ENCODE measurements at places on chromosomes 16 and 17.

- no peak for DNase-seq
These were observed 96.7 kb upstream of the XYLT1 start for GRCh38 chr16:17567455-17567854.

- DNase-seq = peak; percentile 91
These were observed 78.1 kb upstream of the ZFHX3 start for GRCh38 chr16:73125850-73126524.

- no peak for DNase-seq
These were observed 22.7 kb downstream of the RNF43 start for GRCh38 chr17:58394534-58395223.

GRCh38 chr17:50687200-50688066 lies 20.3 kb downstream of the ANKRD40 start:
- DNase-seq = peak; percentile 48

DNA sequence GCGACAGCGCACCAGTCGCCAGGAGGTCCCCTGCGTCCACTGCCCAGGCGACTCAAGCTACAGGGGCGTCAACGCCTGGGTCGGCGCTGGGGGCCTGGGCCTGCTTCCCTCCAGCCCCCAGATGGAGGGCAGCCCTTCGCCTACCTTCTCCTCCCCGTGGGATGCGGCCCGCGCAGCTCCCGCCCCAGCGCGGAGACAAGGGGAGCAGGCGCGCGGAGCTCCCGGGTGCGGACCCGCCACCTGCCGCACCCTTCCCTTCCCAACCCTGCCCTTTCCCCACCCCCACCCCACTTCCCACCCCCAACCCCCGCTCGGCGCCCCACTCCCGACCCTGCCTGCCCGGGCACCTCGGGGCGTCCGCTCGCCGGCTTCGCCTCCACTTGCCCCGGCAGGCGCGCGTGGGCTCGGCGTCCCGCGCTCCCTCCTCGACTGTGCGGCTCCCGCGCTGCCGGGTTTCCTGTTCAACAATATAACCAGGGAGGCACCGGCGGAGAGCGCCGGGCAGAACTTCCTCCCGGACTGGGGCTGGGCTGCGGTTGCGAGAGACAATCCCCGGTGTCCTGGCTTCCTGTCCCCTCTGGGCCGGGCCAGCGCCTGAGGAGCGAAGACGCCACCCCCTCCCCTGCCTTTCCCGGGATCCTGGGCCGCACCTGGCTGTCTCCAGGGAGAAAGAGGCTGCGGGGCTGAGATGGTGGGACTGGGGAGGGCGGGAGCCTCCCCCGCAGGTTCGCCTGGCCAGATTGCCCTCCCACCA lies at the start of gene ARHGAP27:
Gene ARHGAP27 (minus strand): TSS at position 466 of the 754 bp plus-strand sequence. CDS start 2,591 bp downstream, outside the sequence.
- no peak for DNase-seq

GRCh38 chr17:68423251-68423650 lies 34.0 kb downstream of the WIPI1 start:
- DNase-seq = no peak

GRCh38 chr16:69934751-69935150 lies 16.4 kb upstream of the CLEC18A start:
- no peak for DNase-seq

DNA sequence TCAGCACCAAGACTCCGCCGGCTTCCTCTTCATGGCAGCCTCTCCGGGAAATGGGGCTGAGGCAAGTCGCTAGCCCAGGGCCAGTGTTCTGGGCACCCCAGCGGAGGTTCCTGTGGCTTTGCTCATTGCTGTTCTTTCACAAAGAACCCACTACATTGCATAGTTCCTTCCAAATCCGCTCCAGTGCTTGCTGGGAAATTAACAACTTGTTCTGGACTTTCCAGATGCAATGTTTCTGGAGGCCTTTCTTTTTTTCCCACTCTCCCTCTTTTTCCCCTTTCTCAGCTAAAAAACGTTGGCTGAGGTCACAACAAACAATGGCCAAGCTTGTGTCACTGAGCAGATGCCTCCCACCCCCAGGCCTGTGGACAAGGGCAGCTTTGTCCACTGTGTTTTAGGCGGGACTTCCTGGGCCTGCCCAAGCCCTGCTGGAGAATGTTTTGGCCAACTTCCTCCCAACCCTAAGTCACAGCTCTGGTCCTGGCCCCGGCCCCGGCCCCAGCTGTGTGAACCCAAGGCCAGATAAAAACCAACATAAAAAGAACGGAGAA lies 131.5 kb upstream of the RCVRN start:
- DNase-seq = peak; percentile 41

DNA sequence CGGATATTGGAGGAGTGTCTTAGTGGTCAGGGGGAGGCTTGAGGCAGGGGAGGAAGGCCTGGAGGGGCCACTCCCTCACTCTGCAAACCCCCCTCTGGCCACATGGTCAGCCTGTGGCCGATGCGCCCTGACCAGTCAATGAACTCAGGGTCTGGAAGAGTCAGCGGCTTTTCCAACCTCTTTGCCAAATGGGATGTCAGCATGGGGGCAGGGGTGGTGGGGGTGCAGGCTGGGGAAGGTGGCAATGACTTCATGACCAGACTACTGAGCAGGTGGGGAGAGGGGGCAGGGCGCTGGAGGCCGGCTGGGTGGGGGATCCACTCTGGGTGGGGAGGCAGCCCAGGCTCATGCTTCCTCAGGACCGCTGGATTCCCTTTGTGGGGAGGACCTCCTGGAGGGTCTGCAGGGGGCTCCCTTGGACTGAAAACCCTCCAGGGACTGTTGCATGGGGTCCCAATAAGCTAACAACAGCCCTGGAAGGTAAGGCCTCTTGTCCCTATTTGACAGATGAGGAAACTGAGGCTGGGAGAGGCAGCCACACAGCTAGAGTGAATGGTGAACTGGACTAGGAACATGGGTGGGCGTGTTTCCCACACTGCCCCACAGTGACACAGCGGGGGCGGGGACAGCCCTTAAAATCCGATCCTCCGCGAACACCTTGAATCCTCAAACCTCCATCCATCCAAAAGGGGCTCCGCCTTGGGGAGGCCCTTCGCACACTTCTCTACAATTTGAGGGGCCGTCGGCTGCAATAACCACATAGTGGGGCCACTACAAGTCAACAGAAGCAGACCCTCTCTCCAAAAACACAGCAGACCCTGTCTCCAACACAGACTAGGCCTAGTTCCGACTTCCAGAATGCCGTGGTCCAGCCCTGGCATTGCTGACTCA lies 81.0 kb upstream of the TOB1 start:
- no peak for DNase-seq

- DNase-seq = peak; percentile 97
These were observed 6.0 kb upstream of the LPCAT2 start for GRCh38 chr16:55502801-55503366.

GRCh38 chr16:84136331-84137125 lies 8.4 kb downstream of the HSDL1 start:
- no peak for DNase-seq

GRCh38 chr16:74973304-74973703 lies 11.6 kb downstream of the WDR59 start:
- no peak for DNase-seq

- DNase-seq = no peak
These were observed 12.1 kb upstream of the TBX21 start for GRCh38 chr17:47720754-47721533.

GRCh38 chr17:31582151-31582907 lies 190.9 kb downstream of the RAB11FIP4 start:
- peak; percentile 54 for DNase-seq

GRCh38 chr16:5738586-5738985 lies 641.0 kb upstream of the EEF2KMT start:
- DNase-seq = no peak

- no peak for DNase-seq
These were observed 2.8 kb downstream of the NOS2 start for GRCh38 chr17:27797390-27798091.

GRCh38 chr17:60557805-60558204 lies 31.8 kb upstream of the APPBP2 start:
- no peak for DNase-seq

DNA sequence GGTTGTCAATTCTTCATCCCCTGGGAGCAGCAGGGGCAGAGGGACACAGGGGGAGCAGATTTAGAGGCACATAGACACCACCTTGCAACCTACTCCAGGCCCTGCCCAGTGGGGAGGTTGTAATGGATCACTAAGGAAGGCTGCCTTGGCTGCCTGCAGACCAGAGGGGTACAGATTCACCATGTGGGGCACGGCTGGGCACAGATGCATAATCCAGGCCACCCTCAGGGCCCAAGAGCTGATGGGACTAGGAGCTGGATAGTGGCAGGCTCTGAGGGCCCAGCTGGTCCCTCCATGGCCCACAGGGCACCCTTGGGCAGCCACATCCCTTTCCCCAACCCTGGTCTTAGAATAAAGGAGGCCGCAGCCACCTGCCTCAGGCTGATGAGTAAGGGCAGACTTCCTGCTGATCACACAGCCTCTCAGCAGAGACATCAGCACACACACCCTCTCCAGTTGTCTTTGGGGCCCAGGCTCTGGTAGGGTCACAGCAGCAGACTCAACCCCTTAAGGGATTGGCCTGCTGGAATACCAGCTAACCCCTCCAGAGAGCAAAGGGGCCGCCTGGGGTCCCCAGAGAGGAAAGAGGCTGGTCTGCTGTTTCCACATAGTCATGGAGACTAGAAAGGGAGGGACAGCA lies 224.9 kb downstream of the GSG1L start:
- DNase-seq = no peak

GRCh38 chr16:14238756-14239155 lies 167.6 kb downstream of the MRTFB start:
- no peak for DNase-seq

DNA sequence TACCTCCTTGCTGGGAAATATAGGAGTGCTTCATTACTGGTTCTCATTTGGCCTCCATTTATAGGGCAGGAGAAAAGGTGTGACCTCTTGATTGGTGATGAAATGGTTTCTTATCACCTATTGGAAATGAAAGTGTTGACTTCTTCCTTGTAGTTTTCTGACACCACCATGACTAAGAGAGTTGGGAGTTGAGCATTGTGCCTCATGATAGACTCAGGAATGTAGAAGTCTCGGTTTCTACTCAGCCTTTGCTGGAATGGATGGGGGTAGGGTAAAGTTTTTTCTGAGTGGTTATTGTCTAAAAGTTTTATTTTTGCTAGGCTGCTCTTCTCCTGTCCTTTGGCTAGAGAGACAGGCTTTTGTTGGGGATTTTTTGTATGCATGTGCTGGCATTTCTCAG lies 117.4 kb downstream of the PHKB start:
- peak; percentile 15 for DNase-seq

GRCh38 chr17:54945671-54946070 lies 22.8 kb downstream of the COX11 start:
- peak; percentile 49 for DNase-seq

GRCh38 chr17:72600934-72601333 lies 480.1 kb downstream of the SOX9 start:
- peak; percentile 50 for DNase-seq

DNA sequence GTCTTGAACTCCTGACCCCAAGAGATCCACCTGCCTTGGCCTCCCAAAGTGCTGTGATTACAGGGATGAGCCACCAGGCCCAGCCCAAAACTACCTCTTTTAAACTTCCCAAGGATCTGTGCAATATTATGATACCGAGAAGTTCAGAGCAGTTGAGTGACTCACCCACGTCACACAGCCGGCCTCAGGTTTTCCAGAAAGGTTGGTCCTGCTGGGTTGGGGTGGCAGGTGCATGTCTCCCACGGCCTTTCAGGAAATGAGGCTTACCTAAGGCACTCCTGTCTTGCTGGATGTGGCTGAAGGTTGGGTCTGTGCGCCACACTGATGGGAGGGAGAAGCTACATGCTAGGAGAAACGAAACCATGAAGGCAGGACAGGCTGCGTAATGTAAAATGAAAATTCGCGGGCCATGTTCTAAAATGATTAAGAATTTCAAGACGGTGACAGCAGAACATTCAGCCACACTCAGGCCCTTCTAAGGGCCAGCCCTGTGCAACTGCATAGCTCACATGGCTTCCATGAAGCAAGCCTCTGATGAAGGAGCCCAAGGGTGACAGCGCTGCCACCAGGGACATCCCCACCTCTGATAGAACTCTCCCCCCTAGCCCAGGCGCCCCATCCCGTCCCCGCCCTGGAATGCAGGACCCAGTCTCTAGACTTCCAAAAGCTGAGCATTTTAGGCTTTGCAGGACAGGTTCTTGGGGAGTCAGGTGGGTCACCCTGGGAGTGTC lies 6.6 kb upstream of the GLIS2 start:
- no peak for DNase-seq

DNA sequence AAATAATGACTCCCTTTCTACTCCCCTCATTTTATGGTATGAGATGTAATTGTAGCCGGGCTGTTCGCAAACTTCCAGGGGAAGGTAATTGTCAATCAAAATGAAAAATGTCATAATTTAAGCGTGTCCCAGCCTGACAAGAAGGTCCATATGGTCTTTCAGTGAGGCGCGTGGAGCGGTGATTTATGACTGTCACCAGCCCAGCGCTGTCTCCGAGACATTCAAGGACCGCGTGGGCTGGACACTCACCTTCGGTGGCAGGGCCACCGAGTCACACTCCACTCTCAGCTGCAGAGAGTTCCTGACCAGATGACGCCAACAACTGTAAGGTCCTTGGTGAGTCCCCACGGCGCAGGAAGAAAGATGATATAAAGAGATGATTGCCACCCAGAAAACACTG lies 157.7 kb upstream of the TNRC6C start:
- no peak for DNase-seq

GRCh38 chr16:15403392-15403995 lies 7.9 kb downstream of the MPV17L start:
- peak; percentile 3 for DNase-seq

- no peak for DNase-seq
These were observed 5.2 kb downstream of the FKBP10 start for GRCh38 chr17:41818024-41818423.

DNA sequence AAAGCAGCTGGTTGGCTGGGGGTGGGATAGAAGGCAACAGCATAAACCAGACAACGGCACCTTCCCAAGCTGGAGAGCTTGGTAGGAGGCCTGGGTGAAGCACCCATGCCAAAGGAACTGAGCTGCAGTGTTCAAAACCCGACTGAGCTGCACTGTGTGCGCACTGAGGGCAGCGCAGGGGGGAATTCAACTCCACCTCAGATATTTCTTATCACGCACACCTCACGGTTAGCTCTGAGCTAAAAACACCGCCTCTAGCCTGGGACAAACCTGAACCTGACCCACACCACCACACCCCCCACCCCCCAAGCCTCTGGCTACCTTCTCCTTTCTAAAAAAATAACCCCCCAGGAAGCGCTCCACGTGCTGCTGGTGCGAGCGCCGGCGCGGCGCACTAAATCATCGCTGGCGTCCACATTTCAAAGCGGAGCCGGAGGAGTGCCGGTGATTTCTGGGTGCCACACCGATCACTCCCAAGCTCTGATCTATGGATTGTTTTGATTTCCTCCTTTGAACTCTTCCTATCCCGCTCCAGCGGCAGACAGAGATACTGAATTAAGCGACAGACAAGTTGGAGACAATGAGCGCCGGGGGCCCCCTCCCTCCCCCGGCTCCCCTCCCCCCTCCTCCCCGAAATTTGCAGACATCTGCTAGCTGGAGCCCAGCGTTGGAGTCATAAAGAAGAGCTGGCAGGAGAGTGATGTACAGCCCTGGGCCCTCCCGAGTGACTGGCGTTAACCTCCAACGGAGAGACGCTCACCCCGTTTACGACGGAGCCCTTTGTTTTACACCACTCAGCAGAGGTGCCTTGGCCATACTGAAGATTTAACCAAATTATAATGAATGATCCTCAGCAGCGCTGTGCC lies 85.0 kb downstream of the NOG start:
- no peak for DNase-seq

GRCh38 chr17:81552244-81553017 lies at the start of gene FAAP100:
Gene FAAP100 (minus strand): TSS chr17:81552353. CDS start chr17:81552330, 23 bp downstream.
- DNase-seq = peak; percentile 78

- DNase-seq = peak; percentile 50
These were observed 32.4 kb downstream of the CLTC start for GRCh38 chr17:59652119-59652518.

Measured in fibroblast of pulmonary artery (primary cell).